ENCODE measurements at places on chromosomes 7 and 10.
A peak's percentile ranks its signal among the peaks of the same experiment; 100 is the strongest.

- no peak for DNase-seq
Observed at GRCh38 chr7:99035723-99036545, 108.0 kb downstream of the SMURF1 start.

GRCh38 chr7:38306914-38307313 lies 33.5 kb upstream of the TARP start:
- no peak for DNase-seq

DNA sequence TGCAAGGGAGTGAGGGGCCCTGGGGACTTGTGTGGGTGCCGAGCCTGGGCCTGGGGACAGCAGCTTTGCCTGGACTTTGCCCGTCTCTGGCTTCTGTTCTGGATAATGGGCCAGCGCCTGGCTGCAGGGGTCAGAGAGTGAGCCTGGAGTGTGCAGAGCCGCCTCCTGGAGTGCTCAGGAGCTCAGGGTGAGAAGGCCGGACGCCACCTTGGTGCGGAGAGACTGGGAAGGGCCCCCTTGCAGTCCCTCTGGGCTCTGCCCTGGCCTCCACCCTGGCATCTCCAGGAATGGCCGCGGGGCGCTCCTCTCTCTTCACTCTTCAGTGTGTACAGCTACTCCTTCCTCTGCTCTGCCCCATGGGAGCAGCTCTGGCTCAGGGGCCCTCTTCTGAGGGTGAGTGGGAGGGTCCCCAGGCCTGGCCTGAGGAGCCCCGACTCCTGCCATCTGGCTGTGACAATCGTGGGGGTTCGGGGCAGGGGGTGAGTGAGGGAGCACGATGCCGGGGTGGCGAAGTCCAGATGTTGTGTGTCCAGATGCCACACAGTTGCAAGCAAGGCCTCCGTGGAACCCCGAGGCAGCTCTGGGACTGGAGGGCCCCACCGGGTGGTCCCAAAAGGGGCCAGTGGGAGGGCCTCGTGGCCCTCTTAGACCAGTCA lies 187.1 kb downstream of the DNAJB6 start:
- no peak for DNase-seq

GRCh38 chr7:37901890-37902524 lies 14.6 kb downstream of the SFRP4 start:
- no peak for DNase-seq

GRCh38 chr10:121595351-121595805 lies 2.9 kb downstream of the FGFR2 start:
- no peak for DNase-seq

GRCh38 chr7:117011419-117012260 lies 58.3 kb downstream of the ST7 start:
- DNase-seq, result no peak

- DNase-seq, result no peak
Observed at GRCh38 chr7:152185558-152185957, 160.1 kb downstream of the GALNT11 start.

- DNase-seq, result no peak
Observed at GRCh38 chr7:151069841-151070573, 10.6 kb downstream of the FASTK start.

DNA sequence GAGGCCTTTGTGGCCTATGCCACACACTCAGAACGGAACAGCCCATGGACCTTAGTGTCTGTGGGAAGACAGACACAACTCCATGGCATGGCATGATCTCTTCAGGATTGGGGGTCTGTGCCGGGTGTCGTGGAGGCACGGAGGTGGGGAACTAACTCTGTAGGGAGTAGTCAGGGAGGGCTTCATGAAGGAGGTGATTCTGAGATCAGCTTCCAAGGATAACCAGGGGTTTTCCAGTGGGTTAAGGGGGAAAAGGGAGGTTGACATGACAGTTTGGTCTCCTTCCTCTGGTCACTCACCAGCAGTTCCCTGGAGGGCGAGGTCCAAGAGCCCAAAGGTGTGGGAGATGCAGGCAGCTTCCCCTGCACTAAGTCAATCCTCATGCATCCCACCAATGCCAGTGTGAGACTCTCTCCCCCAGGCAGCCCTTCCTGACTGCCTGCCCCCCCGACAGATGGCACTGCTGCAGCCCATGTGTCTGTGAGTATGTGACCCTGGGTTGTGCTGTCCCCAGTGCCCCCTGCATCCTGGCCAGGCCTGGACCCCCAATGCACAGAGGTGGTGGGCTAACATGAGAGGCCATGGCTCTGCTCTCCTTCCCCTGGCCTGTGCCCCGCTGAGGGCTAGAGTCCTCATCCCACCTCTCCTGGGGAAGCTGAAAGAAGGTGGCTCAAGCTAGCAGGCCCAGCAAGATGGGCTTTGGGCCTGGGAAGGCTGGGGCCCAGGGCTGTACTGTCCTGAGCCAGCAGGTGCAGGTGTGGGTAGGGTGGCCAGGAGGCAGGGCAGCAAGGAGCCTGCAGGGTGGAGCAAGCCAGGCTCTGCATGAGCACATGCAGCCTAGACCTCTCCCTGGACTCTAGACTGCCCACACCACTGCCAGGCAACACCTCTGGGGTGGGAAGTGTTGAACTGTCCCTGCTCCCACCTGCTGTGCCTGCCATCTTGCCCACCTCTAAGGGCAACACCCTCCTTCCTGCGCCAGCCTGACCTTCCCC lies 39.7 kb downstream of the RASGEF1A start:
- DNase-seq, result no peak

DNA sequence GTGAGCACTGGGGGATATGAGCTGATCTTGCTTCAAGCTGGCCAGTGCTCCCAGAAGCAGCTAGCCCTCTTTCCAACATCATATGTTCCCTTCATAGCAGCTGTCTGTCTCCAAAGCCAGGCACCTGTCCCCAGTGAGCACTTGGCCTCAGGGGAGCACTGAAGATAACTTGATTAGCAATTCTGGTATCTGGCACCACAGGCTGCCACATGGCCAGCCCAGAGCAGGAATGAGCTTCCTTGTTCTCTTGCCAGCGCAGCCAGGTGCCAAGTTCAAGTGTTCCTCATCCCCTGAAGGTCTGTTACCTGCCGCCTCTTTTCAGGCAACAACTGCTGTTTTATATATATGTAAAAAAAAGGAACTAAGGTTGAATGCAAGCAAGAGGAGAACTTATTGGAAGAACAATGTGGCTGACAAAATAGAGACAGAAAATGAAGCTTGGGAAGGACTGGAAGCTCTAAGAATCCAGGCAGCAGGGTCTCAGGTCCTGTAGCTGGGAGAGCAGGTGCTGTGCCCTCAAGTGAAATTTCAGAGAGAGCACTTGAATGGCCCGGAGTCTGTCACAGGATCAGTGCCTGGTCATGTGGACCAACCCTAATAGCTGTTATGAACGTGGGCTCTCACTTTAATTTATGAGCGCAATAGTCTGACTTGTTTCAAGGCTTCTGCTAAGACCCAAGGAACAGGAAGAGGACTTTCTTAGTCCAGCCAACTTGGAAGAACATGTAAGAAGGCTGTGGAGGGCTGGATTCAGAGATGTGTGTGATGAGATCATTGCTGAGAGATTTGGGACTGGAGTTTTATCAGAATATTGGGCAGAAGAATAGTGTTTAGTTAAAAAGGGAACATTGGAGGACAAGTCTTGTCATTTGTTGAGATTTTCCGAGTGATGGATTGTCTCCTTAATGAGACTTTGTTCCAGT lies 267.2 kb downstream of the GLRX3 start:
- DNase-seq, result peak; percentile 42

DNA sequence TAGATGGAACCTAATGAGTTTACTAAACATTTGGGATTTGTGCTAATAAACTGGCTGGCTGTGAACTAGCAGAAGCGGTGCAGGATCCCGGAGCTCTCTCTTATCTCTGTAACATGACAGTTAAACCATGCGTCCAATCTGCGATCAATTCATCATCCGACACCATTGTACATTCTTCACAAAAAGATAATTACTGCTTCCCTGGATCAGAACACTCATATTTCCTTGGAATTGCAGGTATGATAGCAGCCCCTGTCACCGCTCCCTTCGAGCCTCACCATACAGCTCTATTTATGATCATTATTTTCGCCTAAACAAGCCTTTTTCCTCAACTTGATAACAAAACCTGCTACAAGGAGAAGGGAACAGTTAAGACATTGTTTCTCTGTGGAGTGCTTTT lies 18.5 kb downstream of the EBF3 start:
- no peak for DNase-seq

- DNase-seq, result no peak
Observed at GRCh38 chr7:4775848-4776623, 613 bp downstream of the AP5Z1 start.

DNA sequence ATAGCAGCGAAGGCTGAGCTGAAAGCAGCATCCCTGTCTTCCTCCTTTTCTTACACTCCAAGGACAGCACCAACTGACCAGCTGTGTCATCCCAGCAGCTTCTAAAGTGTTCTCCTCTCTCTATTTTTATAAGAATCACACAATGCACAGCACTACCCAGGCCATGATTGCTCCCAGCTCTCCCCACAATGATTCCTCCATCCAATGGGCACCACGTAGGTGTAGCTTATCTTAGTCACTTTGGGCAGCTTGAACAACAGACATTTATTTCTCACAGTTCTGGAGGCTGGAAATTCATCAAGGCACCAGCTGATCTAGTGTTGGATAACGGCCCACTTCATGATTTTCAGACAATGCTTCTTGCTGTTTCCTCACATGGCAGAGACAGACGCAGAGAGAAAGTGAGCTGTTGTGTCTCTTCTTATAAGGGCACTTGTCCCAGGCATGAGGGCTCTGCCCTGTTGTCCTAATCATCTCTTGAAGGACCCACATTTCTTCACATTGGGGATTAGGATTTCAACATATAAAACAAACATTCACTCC lies 92.0 kb upstream of the CDC14C start:
- no peak for DNase-seq

- DNase-seq, result no peak
Observed at GRCh38 chr7:156578578-156578940, 62.0 kb upstream of the RNF32 start.

DNA sequence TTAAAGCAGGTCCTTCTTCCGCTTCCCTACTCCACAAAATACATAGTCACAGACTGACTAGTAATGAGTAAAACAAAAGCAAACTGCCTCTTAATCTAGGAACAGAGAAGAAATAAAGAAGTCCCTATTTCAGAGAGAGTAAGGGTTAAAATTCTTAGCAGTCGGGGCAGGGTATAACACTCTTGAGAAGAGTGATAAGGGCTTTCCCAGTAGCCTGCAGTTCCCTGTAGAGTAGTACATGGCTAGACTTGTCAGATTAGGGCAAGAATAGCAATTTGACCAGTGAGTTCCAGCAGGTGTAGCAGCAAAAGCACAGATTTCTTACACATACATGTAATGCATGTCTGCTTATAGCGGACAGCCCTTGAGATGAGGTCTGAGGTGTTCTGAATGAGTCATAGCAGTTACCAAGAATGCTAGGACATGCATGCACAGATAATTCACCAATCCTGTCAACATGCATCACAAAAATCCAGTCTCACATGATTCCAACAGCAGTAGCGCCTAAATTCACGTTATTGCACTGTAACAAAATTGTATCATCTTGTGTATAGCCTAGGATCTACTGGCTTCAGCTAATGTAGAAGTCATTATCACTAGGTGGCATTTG lies 40.7 kb downstream of the BTRC start:
- DNase-seq, result no peak

DNA sequence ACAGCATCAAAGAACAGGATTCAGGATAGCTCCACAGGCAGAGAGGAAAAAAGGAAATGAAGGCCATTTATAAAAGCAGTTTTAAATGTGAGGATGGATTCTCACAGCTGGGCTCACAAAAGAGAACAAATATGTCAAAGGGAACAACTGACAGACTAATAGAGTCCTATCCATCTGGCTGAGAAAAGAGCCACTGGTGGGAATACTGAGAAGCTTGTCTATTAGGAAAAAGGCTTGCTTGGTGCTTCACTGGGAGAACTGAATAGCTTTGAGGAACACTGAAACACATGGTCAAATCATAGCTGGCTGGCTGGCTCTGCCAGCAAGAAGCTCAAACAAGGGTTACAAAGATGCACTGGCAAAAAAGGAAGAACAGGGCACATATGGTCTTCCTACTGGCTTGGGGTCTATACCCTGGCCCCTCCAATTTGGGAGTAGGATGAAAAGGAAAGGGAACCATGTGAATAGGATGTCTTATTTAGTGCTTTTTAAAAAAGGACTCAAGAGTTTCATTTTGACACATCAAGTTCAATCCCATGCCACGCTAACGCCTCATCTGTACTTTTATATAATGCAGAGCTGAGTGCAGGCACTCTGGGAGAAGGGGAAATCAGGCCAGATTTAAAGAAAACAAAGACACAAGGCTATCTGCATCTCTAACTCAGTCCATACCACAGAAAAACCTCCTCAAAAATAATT lies 44.8 kb upstream of the KCNIP2 start:
- DNase-seq, result no peak

DNA sequence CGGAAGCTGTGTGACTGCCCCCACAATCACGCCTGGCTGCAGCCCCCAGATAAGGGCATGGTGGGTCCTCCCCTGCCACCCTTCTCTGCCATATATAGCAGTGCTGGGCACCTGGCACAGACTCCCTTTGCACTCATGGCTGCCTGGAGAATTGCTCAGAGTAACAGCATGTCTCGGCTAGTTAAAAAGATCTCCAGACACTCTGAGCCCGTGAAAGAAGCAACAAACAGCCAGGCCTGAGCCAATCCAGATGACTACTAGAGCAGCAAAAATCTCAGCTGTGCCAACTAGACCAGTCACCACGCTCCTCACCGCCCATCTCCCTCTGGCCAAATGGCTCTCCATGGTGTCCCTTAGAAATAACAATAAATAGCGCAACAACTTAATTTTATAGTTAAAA lies 71.3 kb downstream of the PARD3 start:
- DNase-seq, result no peak

DNA sequence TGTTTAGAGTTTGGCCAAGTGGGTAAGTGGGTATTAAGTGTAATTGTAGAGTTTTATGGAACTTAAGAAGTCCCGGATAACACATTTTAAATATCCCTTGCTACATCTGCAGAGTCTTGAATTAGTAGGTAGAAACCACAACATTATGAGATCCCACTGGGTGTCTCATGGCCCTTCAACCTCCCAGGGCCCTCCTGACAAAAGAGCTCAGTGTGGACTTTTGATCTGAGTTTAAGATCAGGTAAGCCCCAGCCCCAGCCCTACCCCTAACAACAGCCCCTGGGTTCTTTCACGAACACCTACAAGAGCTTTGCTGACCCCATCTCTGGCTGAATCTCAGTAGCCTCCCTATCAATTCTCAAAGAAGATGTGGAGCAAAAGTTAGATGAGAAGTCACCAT lies 65.4 kb upstream of the STK17A start:
- no peak for DNase-seq

- DNase-seq, result no peak
Observed at GRCh38 chr10:3169673-3170072, 2.9 kb downstream of the PITRM1 start.

DNA sequence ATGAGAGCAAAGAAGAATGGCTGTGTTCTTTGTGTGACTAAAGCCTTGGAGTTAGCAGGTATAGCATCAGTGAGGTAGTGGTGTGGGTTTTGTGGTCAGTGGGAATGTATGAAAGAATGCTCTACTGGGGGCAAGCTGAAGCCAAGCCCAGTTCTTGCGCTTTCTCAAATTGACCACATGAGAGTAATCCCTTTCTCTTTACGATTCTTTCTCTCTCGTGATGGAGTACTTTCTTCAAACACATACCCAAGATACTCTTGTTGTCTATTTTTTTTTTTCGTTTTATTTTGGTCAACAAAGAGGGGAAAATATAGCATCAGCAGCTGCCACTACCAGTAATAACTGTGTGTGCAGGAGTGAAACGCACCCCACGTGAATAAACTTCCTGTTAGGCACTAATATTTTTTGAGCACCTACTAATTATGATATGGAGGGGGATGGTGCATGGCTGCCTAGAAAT lies 8.4 kb upstream of the PANK1 start:
- DNase-seq, result no peak

Measured in NCI-H345 (cell line).